ENCODE measurements at places on chromosomes 1 and 21. TPM values are rescaled to one million over a fixed set of nuclear protein-coding genes. Genes with fewer than 3 reads are reported as not detected.

DNA sequence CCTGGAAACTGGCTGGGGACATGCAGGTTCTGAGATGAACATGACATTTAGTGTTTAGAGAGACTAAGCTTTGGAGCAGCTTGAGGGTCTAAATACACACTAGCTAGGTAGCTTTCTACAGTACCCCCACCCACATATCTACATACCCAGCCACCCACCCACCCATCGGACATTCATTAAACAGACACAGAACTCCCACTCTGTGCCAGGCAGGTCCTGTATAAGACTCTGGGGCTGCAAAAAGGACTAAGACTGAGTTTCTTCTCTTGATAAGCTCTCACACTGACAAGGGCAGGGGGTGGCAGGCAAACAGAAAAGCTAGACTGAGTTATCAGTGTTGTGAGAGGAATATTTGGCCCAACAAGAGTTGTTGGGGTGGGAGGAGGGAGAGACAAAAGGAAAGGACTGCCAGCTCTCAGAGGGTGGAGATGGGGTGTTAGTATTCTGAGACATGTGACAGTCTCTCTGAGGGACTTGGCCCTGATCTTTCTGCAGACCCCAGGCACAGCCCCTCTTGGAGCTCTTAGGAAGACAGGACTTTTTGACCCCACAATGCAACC lies 6.8 kb downstream of the MAP7D1 start:
- DNase-seq: no peak

- DNase-seq: no peak
These were observed 78.6 kb downstream of the POFUT2 start for GRCh38 chr21:45209046-45209445.

DNA sequence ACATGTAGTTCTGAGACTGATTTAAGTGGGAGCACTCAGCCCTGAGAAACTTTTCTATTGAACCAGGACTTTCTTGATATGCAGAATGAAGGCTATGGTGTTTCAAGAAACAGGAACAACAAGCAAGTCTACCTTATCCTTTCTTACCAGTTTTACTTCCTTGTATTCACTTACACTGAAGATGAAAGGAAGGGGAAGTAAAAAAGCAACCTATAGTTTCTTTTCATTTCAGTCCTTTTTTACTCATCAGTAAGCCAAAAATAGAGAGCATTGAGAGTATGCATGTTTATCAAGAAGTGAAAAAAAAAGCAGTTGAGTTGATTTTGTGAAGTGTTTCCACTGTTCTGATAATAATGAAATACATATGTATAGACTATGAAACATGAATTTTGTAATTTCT lies 1010.3 kb downstream of the AMY1C start:
- DNase-seq: no peak

Gene KAZN
- total RNA-seq: 2.3 TPM

Gene TSPEAR
- total RNA-seq: not detected

Gene RPTN
- total RNA-seq: not detected

Gene GSTM1
- total RNA-seq: 0.42 TPM

Measured in psoas muscle (tissue), 8 donors.